ENCODE measurements at places on chromosomes 4 and X. TPM values are rescaled to one million over a fixed set of nuclear protein-coding genes. Genes with fewer than 3 reads are reported as not detected.

NXF2 gene
- not detected for total RNA-seq

FSTL5 gene
- total RNA-seq = not detected

IL13RA2 gene
- 0.32 TPM for total RNA-seq

DNA sequence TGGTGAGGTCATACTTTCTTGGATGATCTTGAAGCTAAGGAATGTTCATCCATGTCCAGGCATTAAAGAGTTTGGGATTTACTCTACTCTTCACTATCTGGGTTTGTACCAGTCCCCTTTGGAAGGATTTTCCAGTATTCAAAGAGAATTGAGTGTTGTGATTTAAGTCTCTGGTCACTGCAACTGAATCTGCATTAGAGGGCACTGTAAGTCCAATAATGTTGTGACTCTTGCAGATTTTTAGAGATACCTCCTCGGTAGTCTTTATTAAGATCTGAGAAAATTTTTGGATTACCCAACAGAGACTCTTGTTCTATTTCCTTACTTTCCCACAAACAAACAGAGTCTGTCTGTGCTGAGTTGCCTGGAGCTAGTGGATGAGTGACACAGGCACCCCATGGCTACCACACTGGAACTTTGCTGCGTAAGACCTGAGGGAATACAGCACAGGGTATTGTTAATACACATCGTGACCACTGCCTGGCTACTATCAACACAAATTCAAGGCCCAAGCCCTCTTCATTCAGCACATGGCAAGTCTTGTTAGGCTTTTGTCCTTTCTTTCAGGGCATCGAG, 357.1 kb upstream of the KLHL4 start:
- DNase-seq = no peak

DNA sequence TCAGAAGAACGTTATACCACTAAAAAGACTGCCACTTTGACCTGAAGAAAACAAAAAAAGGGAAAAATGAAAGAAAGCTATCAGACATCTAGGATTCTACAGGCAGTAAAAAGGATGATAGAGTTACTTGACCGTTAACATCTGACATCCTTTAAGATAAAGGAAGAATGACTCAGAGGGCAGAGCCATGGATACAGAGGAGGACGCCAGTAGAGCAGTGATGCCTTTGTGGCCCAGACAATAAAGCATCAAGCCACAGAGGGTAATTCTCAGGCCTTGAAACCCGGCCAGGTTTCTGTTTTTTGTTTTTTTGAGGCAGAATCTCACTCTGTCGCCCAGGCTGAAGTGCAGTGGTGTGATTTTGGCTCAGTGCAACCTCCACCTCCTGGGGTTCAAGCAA, 9.5 kb upstream of the BEX1 start:
- DNase-seq = no peak

ANKRD37 gene
- 4.7 TPM for total RNA-seq

All from pulmonary artery endothelial cell (primary cell).